ENCODE measurements at places on chromosomes 3 and 15.

DNA sequence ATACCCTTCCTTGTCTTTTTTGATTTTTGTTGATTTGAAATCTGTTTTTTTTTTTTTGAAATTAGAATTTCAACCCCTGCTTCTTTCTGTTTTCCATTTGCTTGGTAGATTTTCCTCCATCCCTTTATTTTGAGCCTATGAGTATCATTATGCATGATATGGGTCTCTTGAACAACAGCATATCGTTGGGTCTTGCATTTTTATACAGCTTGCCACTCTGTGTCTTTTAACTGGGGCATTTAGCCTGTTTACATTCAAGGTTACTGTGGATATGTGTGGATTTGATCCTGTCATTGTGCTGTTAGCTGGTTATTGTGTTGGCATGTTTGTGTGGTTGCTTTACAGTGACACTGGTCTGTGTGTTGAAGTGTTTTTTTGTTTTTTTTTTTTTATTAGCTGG, 99.7 kb upstream of the P3H2 start:
- DNase-seq, result no peak

DNA sequence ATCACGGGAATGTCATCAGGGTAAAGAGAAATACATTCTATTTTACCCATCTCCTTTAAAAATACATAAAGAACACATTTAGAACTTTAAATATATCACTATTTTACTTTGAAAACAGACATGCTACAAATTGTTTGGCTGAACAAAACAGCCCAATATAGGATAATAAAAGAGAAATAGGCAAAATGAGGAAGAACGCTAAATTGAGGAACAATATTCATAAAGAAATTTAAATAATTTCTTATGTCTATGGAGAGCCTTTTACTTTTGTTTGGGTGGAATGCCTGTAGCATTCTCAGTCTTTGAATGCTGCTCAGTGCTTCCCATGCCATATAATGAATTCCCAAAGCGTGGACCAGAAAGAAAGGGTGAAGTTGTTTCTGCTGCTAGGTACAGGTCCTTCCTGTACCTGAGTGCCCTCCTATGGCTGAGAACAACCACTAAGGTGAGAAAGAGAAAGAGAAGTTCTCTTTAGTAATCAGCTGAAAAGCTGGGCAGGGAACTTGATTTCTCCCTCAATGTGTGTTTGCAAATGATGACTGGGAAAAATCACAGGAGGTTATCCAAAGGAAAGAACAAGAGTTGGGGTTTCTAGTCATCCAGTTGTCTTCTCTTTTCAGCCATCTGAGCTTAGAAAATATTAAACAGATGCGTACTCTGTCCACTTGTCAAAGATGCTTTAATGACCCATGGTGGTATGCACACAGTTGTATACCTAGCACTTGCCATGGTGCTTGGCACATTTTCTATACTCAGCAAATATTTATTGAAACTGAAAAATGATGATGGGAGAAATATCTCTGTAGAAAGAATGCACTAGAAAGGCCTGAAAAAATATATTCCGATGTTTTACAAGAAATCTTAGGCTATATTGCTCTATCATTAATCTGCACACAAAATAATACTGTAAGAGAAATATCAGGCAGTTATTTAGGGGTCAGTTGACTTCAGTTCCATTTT, 404.6 kb downstream of the TIGIT start:
- no peak for DNase-seq

DNA sequence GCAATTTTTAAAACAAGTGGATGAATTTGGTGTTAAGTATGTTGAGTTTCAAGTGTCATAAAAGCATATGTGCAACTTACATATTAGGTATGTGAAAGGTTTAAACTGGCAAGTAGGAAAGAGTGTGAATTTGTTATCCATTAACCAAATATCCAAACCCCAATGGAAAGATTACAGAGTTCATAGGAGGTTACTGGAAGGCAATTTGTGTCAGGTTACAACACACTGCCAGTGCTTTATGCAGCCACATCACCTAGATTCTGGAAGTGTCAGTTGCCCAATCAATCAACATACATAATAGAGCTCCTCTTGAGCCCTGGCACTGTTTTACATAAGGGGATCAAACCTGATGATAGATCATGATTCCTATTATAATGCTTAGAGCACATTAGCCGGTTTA, 261.0 kb downstream of the ROBO1 start:
- DNase-seq, result no peak

DNA sequence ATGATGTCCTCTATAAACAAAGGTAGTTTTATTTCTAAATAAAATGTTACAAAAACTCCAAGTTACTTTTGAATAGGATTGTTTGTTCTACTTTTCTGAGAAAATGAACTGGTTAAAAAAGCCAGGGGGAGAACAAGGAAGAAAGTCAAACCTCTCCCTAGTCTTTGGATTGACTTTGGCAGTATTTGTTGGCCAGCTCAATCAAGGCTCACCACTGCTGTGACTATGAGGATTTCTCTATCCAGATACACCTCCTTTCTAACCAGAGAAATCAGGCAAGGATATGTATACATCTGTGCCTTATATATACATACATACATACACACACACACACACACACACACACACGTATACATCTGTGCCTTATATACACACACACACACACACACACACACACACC, 107.8 kb downstream of the FEZF2 start:
- DNase-seq, result no peak

GRCh38 chr15:99916668-99917223, 183.5 kb upstream of the LYSMD4 start:
- no peak for DNase-seq

GRCh38 chr3:62956411-62956810, 81.2 kb upstream of the CADPS start:
- no peak for DNase-seq

- peak; percentile 66 for DNase-seq
Observed at GRCh38 chr15:53197426-53197839, 407.3 kb upstream of the ONECUT1 start.

DNA sequence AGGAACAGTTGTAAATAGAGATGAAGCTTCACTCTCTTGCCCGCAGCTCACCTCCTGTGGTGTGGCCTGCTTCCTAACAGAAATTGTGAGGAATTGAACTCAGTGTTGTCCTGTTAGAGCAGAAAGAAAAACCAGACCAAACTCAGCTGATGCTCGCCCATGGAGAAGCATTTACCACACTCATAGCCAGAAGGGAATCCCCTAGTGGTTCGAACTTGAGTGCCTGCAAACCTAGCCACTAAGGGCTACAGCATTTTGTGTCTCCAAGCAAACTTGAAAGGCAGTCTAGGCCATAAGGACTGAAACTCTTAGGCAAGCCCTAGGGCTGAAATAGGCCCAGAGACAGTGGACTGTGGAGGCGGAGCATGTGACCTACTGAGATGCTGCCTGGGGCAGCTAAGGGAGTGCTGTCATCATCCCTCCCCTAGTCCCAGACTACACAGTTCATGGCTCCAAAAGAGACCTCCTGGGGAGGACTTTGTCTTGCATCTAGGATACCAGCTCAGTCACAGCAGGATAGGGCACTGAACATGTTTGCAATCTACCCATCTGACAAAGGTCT, 44.5 kb upstream of the MCTP2 start:
- DNase-seq, result no peak

DNA sequence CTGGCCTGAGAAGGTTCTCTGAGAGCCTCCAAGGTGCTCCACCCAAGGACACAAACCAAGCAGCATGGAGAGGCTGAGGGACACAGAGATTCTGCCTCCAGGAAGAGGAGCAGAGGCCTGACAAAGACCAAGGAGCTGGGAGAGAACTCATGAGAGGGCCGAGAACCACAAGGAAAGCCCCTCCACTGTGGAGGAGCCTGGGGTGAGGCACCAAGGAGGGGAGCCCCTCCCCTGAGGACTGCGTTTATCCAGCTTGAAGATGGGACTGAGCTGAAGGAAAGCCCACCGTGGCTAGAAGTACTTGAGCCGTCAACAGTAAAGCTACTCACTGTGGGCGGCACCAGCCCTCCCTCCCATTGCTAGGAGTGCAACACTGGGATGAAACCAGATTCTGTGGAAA, 63.1 kb upstream of the MEF2A start:
- DNase-seq, result no peak

GRCh38 chr3:184822654-184823053, 10.7 kb downstream of the VPS8 start:
- DNase-seq, result no peak

DNA sequence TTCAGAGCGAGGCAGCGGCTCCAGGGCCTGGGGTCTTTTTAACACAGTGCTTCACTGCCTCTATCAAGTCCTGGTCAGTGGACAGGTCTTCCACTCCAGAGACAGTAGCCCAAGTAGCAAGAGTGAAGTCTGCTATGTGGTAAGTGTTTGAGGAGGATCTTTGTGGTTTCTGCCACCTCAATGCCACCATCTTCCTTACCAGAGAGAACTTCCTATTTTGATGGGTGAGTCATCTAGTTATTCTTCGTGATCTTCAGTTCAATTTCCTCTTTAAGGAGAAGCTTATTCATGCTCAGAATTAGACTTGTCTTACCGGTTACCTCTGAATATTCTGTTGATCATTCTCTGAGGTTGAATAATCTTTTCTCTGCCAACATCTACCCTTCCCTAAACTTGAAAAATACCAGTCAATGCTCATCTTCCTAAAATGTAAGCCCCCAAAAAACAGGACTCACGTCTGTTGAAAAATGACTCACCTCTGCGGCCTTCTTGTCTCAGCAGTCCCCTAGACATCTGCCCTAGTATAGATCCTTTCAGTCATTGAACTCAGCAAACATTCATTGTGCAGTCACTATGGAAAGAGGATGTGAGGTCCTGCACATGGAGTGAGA, 32.2 kb upstream of the BCL6 start:
- no peak for DNase-seq

DNA sequence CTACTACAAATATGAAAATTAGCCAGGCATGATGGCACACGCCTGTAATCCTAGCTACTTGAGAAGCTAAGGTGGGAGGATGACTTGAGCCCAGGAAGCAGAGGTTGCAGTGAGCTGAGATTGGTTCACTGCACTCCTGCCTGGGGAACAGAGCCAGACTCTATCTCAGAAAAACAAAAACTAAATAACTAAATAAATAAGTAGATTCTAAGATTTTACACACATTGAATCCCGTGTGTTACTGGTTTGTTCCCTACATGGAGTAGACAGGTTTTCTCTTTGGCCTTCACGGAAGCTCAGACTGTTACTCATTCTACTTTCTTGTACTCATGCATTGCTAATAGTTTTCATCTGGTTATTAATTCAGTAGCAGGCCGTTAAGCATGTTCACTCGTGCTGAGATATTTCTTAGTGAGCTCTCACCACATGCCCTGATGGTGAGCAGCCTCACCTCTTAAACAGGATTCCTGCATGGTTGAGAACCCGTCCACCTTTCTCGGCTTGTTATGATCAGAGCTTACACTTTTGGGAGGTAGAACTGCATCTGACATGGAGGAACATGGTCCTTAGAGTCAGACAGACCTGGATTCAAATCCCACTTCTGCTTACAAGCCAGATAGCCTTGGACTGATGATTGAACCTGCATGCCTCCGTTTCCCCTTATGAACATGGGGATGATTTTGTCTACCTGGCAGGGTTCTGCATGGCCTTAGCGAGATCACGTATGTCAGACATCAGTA, 49.1 kb downstream of the CMTM7 start:
- DNase-seq, result no peak

DNA sequence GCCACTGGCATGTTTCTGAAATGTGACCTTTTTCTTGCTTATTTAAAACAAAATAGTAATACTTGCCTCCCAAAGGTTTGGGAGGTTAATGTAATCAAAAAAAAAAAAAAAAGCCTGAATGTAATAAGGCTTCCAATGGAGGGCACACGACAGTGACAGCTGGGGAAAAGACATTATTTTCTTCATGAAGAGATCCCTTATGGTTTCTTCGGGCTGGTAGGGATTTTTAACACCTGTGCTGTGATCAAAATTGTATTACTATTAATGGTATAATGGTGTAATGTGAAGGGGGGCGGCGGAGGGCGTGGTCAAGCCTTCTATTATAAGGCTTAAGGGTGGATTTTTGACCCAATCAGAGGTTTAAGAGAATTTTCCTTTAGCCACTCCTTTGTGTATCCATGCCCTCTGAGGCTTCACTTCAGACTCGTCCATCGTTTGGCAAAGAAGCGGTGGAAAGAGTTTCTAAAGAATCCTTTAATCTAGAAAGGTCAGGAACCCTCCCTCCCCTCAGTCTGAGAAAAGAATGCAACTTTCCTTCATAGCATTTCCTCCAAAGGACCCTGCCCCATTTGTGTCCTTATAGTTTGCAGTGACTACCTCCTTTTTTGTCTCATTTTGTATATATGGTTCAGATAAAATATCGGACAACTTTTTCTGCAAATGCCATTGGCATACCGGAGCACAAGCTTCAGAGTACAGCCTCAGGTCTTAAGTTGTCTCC, 89.5 kb upstream of the CHD2 start:
- peak; percentile 55 for DNase-seq

GRCh38 chr3:160607826-160608225, 42.5 kb upstream of the KPNA4 start:
- DNase-seq, result no peak

GRCh38 chr3:150275941-150276340, 132.2 kb upstream of the TSC22D2 start:
- DNase-seq, result no peak

DNA sequence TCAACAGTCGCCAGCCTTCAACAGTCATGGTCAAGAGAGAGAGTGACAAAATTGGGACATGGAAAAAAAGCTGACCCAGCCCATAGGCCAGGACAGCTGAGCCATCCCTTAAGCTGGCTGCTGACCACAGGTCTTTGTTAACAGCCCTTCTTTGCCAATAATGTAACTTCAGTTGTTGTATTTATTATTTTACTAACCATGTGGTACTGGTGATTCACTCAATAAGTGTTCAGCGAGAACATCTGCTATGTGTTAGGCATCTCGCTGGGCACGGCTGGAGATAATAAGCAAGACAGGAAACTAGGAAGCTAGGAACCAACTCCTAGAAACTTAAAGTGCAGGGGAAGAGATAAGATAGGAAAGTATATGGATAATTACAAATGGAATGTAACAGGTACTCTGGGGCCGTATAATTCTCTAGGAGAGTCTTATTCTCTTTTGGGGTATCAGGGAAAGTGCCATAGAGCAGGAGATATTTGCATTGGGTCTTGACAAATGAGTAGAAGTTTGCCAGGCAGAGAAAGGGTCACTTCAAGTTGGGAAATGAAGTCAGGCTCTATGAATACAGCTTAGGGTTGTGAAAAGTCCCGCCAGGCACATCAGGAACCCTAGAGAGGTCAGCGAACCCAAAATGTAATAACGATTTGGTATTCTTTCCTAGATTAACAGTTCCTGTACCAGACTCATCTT, 84.0 kb upstream of the TRA2B start:
- DNase-seq, result no peak

DNA sequence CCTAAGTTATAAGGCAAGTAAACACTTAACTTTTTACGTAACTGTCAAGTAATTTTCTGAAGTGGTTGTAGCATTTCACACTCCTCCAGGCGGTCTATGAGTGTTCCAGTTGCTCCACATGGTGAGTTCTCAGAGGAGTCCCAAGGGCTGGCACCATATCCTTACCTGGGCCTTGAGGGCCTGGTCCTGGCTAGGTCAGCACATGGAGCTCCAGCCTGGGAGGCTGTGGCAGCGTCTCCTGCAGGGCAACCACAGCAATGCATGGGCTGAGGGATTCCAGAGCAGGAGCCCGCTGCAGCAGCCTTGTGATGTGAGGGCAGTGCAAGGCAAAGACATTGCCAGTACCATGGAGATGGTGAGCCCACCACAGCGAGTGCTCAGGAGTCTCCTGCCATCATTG, 32.2 kb upstream of the LYZL4 start:
- no peak for DNase-seq

- DNase-seq, result no peak
Observed at GRCh38 chr3:188002626-188003138, 151.3 kb upstream of the LPP start.

Measured in BE2C (cell line).